ENCODE measurements at places on chromosomes 11 and 22.

DNA sequence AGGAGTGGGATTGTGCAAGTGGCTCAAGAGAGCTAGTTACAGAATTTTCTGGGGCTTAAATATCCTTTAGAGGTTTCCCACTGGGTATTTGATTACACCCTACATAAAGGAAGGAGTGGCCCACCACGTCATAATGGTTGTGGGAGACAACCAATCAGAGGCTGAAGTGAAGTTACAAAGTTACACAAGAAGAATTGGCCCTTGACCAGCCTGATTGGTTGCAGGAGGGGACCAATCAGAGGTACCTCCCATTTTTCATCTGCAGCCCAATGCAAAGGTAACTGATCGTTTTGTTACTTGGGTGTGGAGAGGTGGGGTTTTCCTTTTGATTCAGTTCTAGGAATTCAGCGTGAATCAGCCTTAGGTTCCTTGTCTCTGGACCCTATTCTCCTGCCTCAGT is 430.5 kb upstream of the FAT3 start:
- DNase-seq, result no peak

DNA sequence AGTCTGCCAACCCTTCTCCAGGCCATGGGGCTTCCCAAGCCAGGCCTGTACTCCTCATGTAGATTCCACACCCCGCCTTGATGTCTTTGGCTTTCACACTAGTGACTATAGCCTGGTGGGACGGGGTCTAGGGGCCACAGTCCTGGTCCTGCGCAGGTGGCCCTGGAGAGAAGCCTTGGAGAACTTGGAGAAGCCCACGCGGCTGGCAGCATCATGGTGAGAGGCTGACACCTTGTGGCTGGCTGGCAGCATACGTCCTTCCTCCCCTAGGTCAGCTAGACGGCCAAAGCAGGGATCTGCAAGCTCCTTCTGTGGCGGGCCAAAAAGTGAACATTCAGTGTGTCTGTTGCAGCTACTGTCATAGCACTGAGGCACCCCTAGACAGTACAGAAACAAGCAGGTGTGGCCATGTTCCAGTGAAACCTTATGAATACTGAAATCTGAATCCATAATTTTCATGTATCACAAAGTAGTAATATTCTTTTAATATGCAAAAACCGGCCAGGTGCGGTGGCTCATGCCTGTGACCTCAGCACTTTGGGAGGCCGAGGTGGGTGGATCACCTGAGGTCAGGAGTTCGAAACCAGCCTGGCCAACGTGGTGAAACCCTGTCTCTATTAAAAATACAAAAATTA is 42.0 kb downstream of the FAM83F start:
- DNase-seq, result peak; percentile 41

DNA sequence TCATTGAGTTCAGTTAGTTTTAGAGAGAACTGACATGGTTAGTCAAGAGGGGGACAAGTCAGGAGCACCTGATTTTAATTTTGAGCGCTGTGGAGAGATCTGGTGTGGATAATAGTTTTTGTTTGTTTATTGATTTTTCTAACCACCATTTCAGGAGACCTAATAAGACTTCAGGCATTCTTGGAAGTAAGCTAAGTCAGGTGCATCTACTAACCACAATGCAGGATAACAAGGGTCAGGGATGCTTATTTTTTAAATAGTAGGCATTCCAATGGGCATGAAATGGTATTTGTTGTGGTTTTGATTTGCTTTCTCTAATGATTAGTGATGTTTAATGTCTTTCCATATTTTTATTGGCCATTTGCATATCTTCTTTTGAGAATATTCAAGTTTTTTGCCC is 212.1 kb downstream of the NAV2 start:
- no peak for DNase-seq

DNA sequence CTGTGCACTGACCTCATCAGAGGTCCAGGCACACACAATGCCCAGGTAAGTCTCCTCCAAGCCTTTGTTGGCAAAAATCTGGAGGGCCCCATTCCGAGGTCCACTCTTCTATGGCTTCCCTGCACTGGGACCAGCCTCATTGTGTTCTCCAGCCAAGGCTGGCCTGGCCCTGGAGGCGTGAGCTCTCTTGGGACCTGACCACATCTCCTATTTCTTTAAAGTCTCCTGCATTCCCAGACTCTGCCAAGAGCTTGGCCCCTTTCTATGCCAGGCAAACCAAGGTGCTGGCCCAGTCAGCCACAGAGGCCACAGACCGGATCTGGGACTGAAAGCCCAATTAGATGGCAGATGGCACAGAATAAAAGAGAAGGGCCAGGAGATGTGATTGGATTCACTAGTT is 55.1 kb downstream of the C11orf58 start:
- DNase-seq, result no peak

DNA sequence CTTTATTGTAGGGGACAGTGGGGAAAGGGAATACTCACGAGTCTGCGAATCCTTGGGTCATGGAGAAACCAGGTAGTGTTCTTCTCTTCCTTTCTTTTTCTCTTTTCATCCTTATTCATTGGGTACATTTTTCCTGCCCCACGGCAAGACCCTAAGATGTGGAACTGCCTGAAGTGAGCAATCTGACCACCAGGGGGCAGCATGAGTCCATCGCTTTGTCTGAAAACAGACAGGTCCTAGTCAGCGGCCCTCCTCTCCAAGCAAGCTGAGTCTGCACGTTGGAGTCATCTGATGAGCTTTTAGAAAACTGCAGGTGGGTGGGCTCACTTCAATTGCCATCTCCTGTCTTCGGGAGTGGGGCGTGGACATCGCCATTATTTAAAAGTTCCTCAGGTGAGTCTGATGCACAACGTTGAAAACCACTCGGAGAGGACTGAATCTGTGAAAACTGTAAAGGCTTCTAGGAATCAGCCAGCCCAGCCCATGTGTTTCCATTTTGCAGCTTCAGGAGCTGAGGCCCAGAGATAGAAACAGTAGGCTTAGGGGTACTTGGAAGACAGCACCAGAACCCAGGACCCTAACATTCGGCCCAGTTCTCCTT is 34.0 kb upstream of the FBXO3 start:
- peak; percentile 47 for DNase-seq

DNA sequence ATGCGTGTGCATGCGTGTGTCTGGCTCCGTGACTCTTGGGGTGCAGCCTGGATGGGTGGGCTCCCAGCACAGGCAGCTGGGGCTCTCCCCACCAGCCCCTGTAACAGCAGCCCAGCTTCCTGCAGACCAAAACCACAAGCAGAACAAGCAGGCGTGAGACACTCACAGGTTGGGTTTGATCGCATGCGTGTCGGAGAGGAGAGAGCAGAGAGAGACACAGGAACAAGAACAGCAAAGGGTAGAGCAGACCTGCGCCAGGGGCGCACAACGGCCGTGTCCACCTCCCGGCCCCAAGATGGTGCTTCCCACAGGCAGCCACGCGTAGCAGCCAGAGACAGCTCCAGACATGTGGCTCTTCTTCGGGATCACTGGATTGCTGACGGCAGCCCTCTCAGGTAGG is at the start of gene CD6:
Gene CD6 (plus strand): TSS at position 161 of the 400 bp plus-strand sequence. CDS start 186 bp downstream, at position 347.
- DNase-seq, result no peak

- no peak for DNase-seq
These were observed 123.9 kb downstream of the MPPED1 start for GRCh38 chr22:43535741-43536140.

DNA sequence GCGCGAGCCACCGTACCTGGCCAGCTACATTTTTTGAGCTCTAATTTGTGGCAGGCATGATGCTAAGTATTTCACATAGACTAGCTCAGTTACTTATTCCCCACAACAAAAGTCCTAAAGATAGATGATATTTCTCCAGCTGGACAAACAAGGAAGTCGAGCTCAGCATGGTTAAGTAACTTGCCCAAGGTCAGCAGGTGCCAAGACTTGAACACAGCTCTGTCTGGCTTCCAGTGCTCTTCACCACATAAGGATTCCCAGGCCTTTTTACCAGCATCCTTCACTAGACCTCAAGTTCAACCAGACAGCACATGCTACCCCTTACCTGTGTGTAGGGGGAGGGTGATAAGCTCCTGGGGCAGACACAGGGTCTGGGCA is 177.3 kb upstream of the NCAM1 start:
- DNase-seq, result no peak

- DNase-seq, result no peak
These were observed 8.1 kb downstream of the SCARF2 start for GRCh38 chr22:20429254-20430100.

GRCh38 chr22:24427500-24428164 is at the start of gene ADORA2A:
Gene ADORA2A, plus strand, starts transcription at chr22:24427599. Its CDS starts 5,806 bp downstream, at chr22:24433405.
- no peak for DNase-seq

DNA sequence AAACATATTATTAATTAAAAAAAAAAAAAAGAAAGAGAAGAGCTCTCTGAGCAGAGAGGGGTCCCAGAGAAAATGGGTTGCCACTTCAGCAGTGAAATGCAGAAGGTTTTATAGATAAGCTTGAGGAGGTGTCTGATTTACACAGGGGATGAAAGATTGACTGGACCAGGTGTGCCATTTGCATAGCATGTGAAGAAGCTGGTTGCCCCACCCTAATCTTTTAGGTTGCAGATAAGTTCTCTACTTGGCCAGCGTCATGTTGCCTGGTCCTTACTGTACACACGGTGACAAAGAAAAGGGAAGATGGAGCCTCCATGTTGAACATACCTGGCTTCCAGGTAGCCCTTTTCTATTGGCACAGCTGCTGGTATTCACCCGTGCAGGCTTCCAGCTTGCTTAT is 41.4 kb downstream of the MS4A2 start:
- DNase-seq, result no peak

DNA sequence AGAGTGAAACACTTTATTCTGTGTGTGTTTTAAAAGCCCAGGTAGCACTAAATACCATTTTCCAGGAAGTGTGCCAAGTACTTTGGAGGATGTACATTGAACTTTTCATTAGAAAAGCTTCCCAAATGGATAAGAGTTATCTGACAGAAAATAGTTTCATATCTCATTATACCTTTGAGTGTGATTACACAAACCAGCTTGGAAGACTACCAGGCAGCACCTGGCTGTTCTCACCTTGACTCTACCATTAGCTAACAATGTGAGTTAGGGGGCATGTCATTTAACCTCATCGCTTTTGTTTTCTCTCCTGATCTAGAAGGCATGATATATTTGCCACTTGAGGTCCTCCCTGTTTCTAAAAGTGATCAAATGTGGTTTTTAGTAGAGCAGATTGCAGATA is 50.2 kb downstream of the GRM5 start:
- DNase-seq, result peak; percentile 18

DNA sequence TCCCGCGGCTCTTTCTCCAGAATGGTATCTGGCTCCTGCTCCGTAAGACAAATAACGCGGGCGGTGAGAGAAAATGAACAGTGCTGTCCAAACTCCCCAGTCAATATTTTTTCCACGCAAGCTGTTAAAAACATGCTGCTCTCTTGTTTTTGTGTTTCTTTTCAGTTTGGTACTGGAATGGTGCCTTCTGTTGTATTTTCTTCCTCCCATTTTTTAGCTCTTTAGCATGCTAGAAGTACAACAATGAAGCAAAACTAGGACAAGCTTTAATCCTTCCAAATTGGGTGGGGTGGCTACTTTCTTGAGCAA is 599 bp upstream of the PPP2R1B start:
- DNase-seq, result no peak

GRCh38 chr11:45852018-45852711 is 4.9 kb downstream of the CRY2 start:
- DNase-seq, result no peak

- no peak for DNase-seq
These were observed 143.7 kb downstream of the PKNOX2 start for GRCh38 chr11:125308246-125308645.

- no peak for DNase-seq
These were observed 5.1 kb upstream of the MS4A18 start for GRCh38 chr11:60719391-60719790.

DNA sequence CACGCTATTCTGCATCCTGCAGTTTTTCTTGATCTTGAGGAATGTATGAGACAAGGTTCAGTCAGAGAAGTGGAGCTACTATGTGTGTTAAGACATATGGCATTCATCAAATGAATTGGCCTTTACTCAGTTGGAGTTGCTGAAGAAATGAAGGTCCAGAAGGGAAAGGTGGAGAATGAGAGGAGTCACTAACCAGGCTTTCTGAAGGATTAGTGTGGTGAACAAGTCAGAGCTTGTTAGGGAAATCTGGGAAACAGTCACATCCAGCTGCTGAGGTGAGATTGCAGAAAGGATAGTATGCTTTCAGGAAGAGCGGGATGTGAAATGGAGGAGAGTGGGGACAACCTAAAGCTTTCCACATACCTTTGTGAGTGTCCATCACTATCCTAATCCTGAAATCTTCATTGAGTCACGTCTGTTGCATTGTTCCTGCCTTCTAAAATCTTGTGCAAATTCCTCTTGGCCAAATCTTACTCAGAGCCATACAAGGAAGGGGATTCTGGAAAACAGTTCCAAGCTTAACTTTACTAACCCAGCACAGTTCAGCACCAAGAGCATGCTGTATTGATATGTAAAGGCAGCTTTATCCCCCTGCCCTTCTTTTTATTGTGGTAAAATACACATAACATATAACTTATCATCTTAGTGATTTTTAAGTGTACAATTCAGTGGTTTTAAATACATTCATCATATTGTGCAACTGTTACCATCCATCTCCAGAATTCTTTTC is 11.4 kb upstream of the PITPNB start:
- DNase-seq, result no peak

All from NCI-H774 (cell line).